Hypothalamus (tissue), 51 donors: ENCODE measurements at places on chromosomes 12 and 14.

DNA sequence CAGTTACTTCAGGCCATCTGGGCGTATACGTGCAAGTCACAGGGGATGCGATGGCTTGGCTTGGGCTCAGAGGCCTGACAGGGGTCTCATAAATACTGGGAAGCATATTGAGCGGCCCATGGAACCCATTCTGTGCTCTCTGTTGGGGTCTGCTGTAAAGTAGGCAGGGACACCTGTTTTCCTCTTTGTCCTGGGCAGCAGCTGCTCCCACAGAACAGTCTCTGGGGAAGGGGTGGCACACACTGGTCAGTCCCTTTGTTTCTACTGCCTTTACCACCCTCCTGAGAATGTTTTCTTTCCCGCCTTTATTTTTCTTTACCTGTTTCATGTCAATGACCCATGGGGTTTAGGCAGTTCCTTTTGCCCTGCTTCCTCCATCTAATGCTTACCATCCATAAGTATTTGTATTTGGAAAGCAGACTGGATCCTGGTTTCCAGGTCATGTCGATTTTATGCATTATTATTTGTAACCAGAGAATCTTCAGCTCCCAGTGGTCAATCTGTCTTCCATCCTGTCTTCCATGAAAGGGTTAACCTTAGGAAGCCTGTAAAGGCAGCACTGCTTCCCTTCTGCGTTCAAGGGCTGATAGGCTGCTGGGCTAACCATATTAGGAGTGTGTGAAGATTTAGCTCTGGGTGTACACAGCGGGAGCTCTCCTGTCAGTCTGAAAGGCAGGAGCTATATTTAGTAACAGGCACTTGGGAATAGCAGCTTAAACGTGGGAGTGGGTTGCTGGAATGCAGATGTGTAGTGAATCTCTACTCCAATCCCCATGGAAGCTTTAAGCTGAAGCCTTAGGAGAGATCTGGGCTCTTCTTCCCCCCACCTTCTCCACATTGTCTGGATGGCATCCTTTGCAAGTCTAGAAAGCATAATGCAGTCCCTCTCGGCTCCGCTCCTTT, 124.0 kb downstream of the DYRK2 start:
- no peak for DNase-seq

GRCh38 chr12:91140026-91140931, 29.0 kb upstream of the LUM start:
- no peak for DNase-seq

DNA sequence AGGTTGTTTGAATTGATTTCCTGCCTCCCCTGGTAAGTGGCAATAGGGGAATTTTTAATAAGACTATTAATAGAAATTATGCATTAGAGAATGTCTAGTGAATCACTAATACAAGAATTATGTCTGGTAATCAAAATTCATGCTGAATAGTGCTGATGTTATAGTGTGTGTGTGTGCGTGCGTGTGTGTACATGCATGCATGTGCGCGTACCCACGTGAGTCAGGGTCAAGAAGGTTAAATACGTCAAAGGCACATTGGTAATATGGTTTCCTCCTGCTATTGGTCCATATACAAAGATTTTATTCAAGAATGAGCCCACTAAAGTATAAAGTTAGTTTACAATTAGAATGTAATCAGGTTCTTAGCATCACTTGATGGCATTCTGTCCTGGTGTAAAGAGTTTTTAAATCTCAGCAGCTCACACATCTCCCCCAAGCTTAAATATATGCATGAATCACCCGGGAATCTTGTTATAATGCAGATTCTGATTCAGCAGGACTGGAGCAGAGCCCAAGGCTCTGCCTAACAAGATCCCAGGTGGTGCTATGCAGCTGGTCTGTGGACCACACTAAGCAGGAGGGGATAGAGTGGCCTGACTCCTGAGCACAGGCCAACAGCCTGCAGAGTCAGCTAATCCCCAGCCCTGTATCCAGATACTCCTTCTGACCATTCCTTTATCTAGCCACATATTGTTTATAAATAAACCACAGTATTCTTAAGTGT, 43.9 kb downstream of the TTC9 start:
- DNase-seq: no peak

- no peak for DNase-seq
These were observed 120.9 kb upstream of the LMO3 start for GRCh38 chr12:16726879-16727278.
